ELR (cell line): ENCODE measurements at places on chromosomes 1 and 21.

GRCh38 chr1:205301842-205302588 is 19.5 kb downstream of the NUAK2 start:
- peak; percentile 68 for DNase-seq

DNA sequence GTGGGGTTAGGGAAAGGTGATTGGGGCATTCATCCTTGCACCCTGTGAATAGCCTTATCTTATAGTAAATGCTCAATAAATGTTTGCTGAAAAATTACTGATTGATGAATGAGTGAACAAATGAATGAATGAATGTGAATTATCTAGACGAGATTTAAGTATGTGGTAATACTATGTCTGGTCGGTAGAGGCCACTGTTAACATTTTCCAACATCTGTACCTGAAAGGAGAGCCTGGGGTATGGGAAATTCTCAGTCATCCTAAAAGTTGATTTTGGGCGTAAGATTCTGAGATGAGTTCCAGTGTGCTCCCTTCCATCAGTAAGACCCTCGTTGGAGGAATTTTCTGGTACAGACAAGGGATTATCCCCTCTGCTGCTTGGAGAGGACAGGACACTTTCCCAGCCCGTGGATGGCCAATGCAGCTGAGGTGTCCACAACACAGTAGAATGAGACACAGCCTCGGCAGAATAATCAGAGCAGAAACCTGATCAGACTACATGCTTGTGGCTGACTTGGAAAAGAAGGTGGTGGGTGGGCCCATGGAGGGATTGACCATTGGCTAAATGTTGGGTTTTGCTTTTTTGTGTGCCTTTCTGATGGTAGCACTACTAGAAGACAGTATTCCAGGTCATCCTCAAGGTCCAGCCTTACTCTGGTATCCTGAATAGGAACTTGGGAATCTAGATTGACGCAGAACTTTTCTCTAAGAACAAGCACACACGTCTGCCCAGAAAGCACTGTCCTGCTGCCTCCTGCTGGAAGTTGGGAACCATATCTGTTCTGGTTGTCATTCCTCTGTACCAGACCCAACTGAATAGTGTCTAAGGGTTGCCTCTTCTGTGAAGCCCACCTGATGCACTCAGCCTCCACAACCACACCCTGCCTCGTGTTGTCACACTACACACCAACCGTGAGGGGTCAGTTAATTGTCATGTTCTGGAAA is 262.0 kb downstream of the TNR start:
- peak; percentile 20 for DNase-seq

GRCh38 chr21:44888581-44889550 is 15.4 kb upstream of the PTTG1IP start:
- DNase-seq = no peak

DNA sequence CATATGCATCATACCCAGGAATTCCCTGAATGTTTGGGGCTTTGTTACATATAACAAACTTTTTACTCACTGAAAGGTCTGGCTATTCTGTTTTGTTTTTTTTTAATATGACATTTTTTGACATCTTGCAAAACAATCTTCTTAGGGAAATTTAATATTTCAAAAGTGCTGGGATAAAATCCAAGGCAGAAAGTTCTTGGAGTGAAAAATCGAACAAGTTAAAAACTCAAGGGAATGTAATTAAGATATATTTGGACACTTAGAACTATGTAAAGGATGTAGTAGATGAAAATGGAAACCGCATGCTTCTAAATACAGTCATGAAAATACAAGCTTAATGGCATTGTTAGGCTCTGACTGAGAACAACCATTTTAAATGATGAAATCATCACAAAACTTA is 8.6 kb downstream of the CHODL start:
- no peak for DNase-seq

DNA sequence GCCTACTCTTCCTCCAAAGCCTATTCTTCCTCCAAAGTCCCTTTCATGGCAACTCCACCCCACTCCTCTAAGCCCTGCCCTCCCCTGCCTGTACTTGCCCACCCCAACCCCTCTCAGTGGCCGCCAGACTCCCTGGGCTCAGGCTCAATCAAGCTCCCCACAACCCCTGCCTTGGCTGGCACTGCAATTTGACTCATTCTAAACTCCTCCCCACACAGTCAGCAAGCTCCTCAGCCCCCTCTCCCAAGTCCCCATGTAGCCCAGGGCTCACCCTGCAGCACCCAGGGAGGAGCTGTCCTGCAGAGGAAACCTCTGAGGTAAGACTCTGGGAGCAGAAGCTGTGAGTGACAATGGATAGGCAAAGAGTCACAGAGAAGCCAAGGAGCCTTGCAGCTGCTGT is 3.6 kb upstream of the VSIG8 start:
- peak; percentile 21 for DNase-seq

- DNase-seq = peak; percentile 88
Observed at GRCh38 chr21:41777951-41778815, 11.3 kb upstream of the RIPK4 start.

GRCh38 chr1:7575041-7575400 is 196.1 kb upstream of the VAMP3 start:
- no peak for DNase-seq

DNA sequence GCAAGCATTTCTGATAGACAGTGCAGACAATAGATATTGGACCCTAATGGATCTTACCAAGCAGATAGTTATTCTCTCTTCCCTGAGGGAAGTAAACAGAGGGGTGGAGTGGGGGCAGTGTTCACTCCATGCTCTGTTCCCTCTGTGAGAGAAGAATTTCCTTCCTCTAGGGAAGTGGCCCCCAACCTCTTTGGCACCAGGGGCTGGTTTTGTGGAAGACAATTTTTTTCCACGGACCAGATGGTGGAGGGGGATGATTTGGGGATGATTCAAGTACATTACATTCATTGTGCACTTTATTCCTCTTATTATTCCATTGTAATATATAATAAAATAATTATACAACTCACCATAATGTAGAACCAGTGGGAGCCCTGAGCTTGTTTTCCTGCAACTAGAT is 459.9 kb downstream of the ADGRL2 start:
- no peak for DNase-seq

- no peak for DNase-seq
Observed at GRCh38 chr1:91427741-91428140, 23.1 kb upstream of the HFM1 start.

GRCh38 chr1:173222149-173223030 is 15.3 kb upstream of the TNFSF4 start:
- DNase-seq = no peak

DNA sequence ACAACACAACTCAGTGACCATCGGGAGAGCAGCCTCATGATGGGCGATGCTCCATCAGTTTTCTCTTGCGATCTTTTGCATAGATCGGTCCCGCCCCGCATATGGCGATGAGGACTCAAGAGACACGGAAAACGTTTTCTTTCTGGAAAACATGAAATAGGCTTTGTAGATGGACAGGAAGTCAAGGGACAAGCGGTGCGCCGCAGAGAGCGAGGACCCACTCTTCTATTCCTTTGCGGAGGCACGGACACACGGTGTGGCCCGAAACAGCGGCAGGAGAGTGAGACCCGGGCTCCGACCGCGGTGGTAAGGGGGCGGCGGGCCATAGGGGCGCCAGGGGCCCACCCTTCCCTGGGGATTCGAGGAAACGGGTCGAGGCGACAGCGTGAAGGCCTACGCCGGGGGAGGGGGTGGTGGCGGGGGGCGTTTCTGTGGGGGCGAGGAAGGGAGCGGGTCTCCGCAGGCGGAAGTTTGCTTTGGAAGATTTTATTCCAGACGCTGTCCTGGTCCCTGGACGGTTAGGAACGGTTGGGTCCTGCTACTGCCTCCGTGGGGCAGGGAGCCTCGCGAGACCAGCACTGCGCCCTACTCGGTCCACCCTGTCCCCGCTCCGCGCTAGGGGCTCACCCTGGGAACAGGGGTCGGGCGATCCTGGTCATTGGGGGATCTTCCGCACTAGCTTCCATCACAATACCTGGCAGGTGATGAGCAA is 796 bp upstream of the TDRKH start:
- peak; percentile 58 for DNase-seq

DNA sequence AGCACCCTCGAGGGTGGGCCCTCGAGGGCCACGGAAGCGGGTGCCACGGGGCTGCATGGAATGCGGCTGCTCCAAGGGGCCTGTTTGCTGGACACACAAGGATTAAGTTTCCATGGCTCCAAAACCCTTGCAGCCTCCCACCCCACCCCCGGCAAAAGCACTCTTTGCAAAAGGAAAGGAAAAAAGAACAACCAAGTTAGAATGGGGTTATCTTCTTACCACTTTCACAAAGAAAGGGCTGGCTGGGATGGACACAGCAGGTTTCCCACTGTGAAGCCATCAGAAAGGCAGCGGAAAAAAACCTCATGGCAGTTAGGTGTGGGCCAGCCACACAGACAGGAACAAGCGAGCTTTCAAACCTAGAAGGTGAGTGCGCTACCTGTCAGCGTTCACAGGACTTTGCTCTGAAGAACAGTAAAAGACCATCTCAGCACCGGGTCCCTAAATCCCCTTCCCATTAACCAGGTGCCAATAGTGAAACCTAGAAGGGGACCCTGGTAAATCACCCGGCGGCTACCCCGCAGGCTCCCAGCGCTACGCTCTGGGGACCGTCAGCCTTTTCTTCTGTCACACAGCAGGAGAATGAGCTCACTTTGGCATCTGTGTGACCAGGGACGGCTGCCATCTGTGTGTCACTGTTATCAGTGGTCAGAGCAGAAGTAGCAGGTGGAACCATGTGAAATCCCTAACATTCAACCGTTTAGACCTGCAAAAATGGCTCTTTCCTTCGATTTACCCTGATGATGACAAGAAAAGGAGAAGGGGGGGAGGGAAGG is 93.0 kb downstream of the SIM2 start:
- DNase-seq = no peak

DNA sequence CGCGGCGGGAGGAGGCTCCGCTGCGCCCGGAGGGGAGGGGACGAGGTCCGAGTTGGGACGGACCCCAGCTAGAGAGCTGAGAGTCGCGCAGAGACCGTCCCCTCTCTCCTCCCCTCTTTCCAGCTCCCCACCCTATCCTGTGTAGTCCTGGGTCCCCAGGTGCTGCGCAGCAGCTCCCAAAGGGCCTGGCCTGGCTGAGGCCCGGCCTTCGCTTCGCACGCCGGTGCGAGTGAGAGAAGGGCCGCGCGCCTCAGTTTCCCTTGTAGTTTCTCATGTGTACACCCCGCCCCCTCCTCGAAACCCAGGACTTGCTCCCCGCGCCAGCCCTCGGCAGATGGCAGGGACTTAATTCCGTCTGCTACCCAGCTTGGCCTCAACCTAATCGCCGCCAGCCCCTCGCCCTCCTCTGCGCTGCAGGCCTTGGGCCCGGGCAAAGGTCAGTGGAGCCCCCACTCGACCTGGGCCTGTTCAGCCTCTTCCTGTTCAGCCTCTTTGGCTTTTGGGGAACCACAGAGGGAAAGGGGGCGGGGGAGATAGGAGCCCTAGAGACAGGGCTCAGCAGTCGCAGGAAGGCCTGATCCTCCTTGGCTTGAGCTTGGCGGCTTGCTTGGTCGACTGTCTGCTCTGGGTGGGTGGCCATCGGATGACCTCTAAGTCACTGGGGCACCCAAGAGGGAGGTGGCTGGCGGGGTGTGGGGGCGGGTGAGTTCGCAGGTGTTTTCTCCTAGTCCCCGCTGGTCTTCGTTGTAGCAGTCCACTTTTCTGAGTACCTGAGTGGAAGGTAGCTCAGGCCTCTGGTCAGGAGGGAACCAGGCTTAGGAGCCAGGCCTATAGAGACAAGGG is 1.0 kb downstream of the ZNF687 start:
- DNase-seq = peak; percentile 36

GRCh38 chr1:205275133-205275532 is 46.4 kb downstream of the NUAK2 start:
- DNase-seq = no peak

- no peak for DNase-seq
Observed at GRCh38 chr21:41603476-41603875, 95.5 kb upstream of the TMPRSS2 start.

- no peak for DNase-seq
Observed at GRCh38 chr1:36457691-36458090, 6.5 kb downstream of the MRPS15 start.

- no peak for DNase-seq
Observed at GRCh38 chr21:43027846-43028731, 47.5 kb downstream of the CBS start.

DNA sequence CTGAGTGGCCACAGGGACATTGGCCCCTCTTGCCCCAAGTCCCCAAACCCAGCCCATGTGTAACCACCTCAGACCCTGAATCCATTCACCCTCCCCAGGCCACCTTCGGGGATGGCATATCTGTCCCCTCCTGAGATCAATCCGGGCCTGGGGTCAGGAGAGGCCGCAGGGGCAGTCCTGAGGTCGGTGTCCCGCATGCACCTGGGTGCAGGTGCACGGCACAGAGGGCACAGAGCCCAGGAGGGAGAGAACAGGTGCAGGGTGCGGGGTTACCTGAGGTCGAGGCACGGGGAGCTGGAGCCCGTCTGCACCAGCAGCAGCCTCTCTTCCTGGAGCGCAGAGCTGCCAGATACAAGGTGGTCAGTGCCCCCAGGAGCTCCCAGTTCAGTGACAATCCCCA is 16.8 kb downstream of the PANK4 start:
- no peak for DNase-seq
